ENCODE measurements at places on chromosomes 11 and 22.

DNA sequence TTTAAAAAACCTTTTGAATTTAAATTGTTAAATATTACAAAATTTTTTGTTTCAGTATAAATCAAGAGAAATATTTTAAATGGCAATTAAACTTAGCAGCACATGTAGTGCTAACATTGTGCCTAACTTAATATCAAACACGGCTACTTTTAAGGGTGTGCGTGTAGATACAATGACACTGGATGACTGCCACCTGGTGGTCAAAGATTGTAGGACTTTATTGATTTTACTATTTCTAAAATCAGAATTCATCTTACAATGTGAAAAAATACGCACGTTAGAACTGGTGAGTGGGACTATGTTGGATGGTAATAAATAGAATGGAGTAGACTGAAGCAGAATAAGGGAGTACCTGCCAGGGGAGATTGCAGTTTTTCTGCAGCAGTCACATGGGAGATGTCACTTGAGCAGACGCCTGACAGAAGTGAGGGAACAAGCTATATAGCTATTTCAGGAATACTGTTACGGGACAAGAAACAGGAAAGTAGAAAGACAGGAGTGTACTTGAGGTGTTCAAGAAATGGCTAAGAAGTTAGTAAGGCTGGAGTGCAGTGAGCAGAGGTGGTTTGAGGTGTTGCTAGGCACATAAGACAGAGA lies 52.9 kb downstream of the UVRAG start:
- DNase-seq: peak; percentile 40

- DNase-seq: no peak
Observed at GRCh38 chr11:10694486-10695239, 1.1 kb upstream of the IRAG1 start.

DNA sequence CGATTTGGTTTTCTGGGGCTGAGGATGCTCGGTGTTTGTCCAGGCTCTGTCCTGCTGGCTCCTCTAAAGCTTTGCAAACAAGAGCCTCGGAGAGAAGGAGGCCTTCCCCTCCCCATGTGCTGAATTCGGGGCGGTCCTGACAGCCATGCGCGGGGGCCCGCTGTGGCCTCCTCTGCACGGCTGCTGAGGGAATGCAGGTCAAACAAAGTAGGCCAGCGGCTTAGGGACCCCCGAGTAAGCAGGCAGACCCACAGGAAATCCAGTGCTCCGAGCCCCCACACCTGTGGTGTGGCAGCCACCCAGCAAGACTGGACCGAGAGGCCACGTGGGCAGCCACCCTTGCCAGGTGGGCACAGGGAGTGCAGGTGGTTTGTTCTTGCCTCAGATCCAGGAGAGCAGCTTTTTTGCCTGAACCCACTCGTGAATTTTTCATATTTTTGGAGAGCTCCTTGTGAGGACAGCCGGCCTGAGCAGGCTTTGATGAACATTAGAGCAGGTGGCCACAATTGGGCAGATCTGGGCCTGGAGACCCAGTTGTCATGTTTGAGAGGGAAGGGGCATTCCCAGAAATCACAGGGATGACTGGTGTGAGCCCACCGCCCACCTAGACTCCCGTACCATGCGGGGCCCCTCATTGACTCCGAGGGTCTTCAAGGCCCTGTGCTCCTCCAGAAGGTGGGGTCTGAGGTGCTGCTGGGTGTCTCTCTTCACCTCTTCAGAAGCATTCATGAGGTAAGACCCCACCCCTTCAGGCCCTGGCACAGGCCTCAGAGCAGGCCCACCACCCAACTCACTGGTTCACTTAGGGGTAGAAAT lies 43.0 kb upstream of the KCNQ1OT1 start:
- DNase-seq: no peak

DNA sequence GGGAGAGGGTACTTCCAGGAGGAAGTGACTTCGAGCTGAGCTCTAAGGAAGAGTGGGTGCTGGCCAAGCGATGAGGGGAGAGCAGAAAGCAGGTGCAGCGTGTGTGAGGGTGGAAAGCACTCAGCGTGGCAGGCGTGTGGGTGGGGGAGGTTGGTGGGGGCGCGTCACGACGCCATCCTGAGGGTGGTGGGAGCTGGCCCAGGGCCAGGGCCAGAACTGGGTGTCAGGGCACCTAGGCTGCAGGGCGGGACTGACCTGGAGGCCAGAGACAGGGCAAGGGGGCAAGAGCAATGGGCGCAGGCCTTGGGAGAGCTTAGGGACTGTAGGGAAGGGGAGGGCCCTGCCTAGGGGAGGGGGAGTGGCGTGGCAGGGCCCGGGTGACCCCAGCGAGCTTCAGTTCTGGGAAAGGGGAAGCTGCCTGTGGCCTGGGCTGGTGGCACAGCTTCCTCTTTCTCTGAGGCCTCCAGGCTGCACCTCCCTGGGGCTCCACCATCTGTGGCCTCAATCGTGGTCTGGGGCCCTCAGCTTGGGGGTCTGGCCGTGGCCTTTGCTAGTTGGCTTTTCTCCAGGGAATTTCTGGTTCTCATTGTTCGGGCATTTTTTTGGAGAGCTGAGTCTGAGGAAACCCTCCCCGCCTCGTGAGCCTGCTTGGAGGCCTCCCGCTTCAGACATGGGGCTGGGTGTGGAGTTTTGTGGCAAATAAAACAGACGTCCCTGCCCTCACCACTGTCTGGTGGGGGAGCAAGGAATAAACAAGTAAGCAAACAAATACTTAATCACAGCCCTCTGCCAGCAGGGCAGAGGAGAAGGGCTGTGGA lies 8.9 kb downstream of the RELT start:
- DNase-seq: no peak

DNA sequence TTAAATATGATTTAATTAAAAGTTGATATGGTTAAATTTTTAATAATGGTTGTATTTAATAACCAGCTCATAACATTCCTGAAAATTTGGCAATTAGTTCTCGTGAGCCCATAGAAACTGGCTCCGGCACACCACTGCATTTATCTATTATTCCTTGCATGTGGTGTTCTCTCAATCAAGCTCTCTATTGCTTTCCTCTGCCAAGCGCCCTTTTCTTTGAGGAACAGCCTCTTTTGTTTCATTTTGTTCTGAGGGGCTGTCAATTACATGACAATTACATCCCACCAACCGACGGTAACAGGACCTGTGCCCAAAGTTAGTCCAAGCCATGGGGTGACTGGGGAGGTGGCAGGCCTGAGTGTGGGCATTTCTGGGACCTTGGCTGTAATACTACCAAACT lies 8.1 kb downstream of the C11orf91 start:
- DNase-seq: no peak

DNA sequence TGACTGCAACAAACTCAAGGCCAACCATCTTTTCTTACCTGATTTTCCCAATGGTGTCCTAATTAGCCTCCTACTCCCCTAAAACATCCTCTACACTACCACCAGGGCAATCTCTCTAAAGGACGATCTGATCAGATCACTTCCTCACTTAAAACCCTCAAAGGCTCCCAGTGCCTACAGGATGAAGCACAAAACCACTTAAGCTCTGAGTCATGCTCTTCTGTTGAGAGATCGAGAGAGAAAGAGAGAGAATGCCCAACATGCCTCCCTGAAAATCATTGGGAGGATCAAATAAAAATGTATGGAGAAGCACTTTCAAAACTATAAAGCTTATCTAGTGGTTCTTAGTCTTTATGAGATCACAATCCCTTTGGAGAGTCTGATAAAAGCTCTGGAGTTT lies 171.1 kb downstream of the CADM1 start:
- DNase-seq: no peak

- DNase-seq: no peak
Observed at GRCh38 chr11:110152199-110152598, 59.0 kb downstream of the ZC3H12C start.

Measured in central memory CD4-positive, alpha-beta T cell (primary cell).